ENCODE measurements at places on chromosomes 7 and 10. TPM values are rescaled to one million over a fixed set of nuclear protein-coding genes. Genes with fewer than 3 reads are reported as not detected.

The SNCG gene
- 7.2 TPM for total RNA-seq

- no peak overlapping the region for H3K4me3 ChIP-seq
- no peak for DNase-seq
- no peaks in the 10 kb centered on the region for H3K27me3 ChIP-seq
- H3K36me3 ChIP-seq, result no peaks in the 10 kb centered on the region
Observed at GRCh38 chr10:24882047-24882698, 70.2 kb downstream of the PRTFDC1 start.

DNA sequence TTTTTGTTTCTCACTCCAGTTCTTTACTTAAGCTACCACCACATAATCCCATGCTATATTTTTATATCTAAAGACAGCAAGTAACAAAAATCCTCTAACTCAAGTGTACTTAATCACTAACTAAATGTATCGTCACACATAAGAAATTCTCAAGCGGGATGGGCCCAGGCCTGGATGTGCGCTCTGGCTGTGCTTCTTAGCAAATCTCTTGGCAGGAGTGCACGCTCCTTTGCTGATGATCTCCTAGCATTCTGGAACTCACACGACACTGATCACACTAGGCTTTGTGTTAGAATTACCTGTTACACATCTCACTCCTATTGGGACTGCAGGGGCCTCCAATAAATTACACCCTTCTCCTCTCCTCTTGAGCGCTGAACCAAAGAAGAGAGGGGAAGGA is 46.7 kb upstream of the CALD1 start:
- peaks cover 39% of the 10 kb centered on the region for H3K27me3 ChIP-seq
- H3K4me3 ChIP-seq, result no peak overlapping the region
- H3K36me3 ChIP-seq, result no peaks in the 10 kb centered on the region
- DNase-seq, result no peak
- H3K4me1 ChIP-seq, result no peaks in the 10 kb centered on the region
- H3K27ac ChIP-seq, result no peak overlapping the region

DNA sequence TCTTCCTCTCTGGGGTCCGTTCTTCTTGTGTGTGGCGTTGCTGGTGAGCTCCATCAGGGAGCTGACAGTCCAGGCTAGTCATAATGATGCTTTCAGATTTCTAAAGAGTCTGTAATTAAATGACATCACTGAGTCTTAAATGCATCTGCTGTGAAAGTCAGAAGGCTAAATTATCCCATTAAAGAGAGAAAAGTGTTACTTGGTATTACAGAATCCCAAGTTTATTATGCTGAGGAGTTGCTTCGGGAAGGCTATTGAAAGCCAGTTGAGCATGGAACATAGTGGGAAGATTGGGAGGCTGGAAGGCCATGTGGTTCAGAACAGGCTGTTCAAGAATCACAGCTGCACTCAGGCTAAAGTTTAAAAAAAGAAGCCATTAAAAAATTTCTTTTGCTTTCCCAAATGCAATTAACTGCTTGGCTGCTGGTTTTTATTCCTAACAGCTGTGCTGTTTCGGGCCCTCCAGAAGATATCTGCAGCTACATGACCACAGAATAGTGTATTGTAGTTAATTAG is 342.6 kb upstream of the LRGUK start:
- no peaks in the 10 kb centered on the region for H3K4me1 ChIP-seq
- no peaks in the 10 kb centered on the region for H3K36me3 ChIP-seq
- no peaks in the 10 kb centered on the region for H3K27me3 ChIP-seq
- DNase-seq, result no peak
- no peak overlapping the region for H3K27ac ChIP-seq

DNA sequence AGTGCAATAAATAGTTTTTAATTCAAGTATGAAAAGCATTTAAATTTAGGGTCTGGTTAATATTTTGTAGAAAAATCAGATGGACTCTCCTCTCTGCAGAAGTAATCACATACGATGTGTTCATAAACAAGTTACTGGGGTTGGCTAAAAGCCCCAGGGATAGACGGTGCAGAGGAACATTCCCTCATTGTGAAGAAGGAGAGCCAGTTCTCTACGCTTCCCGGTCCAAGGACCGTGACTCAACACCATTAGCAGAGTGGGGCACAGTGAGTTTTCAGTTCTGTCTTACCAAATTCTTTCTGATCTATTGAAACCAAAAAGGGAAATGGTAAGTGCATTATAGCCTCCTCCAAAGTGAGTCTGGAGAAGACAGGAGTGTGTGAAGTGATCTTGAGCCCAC is 327.8 kb downstream of the WDR37 start:
- no peak overlapping the region for H3K4me3 ChIP-seq
- H3K4me1 ChIP-seq, result no peaks in the 10 kb centered on the region
- no peak for DNase-seq

GRCh38 chr7:28062197-28062991 is 118.2 kb downstream of the JAZF1 start:
- peak overlapping the region; percentile 15 for H3K27ac ChIP-seq
- peak overlapping the region; percentile 15 for H3K4me3 ChIP-seq
- H3K27me3 ChIP-seq, result no peaks in the 10 kb centered on the region
- peak; percentile 91 for DNase-seq

DNA sequence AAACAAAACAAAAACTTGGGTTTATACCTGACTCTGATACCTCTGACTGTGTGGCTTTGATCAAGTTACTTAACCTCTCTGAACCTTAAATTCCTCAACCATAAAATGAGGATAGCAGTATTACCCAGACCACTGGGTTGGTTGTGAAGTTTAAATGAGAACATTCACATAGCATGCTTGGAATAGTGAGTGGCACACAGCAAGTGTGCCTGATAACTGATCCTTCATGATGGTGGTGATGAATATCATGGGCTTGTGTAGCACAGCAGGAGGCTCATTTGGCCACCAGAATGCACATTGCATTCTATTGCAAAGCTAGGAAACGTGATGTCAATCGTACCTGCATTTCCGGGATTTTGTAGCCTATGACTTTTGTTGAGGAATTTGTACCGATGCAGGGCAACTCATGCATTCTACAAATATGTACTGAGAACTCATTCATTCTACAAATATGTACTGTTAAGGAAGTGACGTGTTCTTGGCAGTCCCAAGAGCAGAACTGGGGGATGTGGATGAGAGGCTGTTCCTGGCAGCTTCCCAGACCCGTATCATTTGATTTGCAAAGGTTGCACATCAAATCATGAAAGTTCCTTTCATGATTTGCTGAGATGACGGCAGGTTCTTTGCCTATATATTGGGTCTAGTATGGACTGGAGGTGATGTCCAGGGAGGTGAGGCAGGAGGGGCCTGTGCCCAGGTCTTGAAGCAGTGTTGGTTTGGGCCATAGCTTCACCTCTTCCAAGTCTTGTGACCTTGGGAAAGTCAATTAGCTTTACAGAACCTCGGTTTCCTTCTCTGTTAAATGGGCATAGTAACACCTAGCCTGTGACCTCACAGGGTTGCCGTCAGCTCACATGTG is 94.6 kb upstream of the SMNDC1 start:
- peak; percentile 68 for DNase-seq
- peak overlapping the region; percentile 60 for H3K4me3 ChIP-seq
- H3K4me1 ChIP-seq, result peaks cover 50% of the 10 kb centered on the region
- H3K36me3 ChIP-seq, result peaks cover 33% of the 10 kb centered on the region
- H3K27me3 ChIP-seq, result no peaks in the 10 kb centered on the region

GRCh38 chr7:32905175-32905662 is 13.7 kb upstream of the KBTBD2 start:
- peaks cover 14% of the 10 kb centered on the region for H3K36me3 ChIP-seq
- H3K4me1 ChIP-seq, result no peaks in the 10 kb centered on the region
- peak overlapping the region; percentile 75 for H3K27ac ChIP-seq
- peak overlapping the region; percentile 76 for H3K4me3 ChIP-seq
- DNase-seq, result peak; percentile 83
- H3K27me3 ChIP-seq, result no peaks in the 10 kb centered on the region

GRCh38 chr10:132397036-132397541 is at the start of gene PWWP2B:
PWWP2B (plus strand) TSS chr10:132397200; CDS start chr10:132397227, 27 bp downstream.
- H3K36me3 ChIP-seq, result peaks cover 10% of the 10 kb centered on the region
- H3K27me3 ChIP-seq, result no peaks in the 10 kb centered on the region
- H3K4me1 ChIP-seq, result no peaks in the 10 kb centered on the region
- peak within 1 kb of the TSS; percentile 63 for H3K27ac ChIP-seq
- peak within 1 kb of the TSS; percentile 77 for H3K4me3 ChIP-seq

GRCh38 chr10:27908231-27908630 is 90.6 kb downstream of the ODAD2 start:
- H3K36me3 ChIP-seq, result no peaks in the 10 kb centered on the region
- no peaks in the 10 kb centered on the region for H3K27me3 ChIP-seq
- no peak for DNase-seq
- no peak overlapping the region for H3K27ac ChIP-seq
- H3K4me3 ChIP-seq, result no peak overlapping the region

DNA sequence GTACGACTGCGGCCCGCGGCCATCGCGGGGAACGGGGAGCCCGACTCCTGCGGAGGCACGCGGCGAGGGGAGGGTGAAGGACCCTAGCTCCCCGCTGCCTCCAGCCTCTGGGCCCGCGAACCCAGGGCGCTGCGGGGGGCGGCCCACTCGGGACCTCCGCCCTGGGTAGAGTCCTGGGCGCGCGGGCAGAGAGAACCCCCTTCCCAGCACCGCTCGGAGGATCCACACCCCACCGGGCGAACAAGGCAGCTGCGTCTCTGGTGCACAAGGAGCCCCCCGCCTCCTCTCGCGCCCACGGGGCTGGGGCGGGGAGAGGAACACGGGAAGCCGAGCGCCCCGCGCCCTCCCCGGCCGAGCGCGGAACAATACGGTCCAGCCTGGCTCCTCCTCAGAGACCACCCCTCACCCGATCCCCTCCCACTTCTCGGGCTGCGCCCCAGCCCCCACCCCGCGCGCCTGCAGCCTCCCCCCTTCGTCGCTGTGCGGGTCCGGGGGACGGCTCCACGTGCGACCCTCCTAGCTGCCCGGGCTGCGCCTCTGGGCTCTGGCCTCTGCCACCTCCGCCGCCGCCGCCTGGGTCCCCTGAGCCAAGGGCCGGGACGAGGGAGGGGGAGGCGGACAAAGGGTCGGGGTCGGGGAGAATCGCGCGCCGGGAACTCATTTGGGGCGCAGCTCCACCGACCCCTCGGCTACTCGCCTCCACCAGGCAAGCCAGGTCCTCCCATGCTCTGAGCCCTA is at the start of gene WDR86:
Gene WDR86 (minus strand): TSS at position 372 of the 738 bp plus-strand sequence. CDS start 449 bp downstream, outside the sequence.
- H3K36me3 ChIP-seq, result peaks cover 5% of the 10 kb centered on the region
- peaks cover 59% of the 10 kb centered on the region for H3K27me3 ChIP-seq
- peak within 1 kb of the TSS; percentile 55 for H3K4me3 ChIP-seq
- H3K27ac ChIP-seq, result peak within 1 kb of the TSS; percentile 67

- H3K4me1 ChIP-seq, result no peaks in the 10 kb centered on the region
- no peak overlapping the region for H3K4me3 ChIP-seq
- H3K27me3 ChIP-seq, result no peaks in the 10 kb centered on the region
- no peak overlapping the region for H3K27ac ChIP-seq
- DNase-seq, result no peak
- H3K36me3 ChIP-seq, result no peaks in the 10 kb centered on the region
Observed at GRCh38 chr7:111274857-111275256, 183.9 kb downstream of the LRRN3 start.

- no peaks in the 10 kb centered on the region for H3K4me1 ChIP-seq
- no peaks in the 10 kb centered on the region for H3K36me3 ChIP-seq
- no peak overlapping the region for H3K4me3 ChIP-seq
- H3K27ac ChIP-seq, result no peak overlapping the region
- H3K27me3 ChIP-seq, result peaks cover 59% of the 10 kb centered on the region
Observed at GRCh38 chr10:113528876-113529275, 24.0 kb upstream of the HABP2 start.

DNA sequence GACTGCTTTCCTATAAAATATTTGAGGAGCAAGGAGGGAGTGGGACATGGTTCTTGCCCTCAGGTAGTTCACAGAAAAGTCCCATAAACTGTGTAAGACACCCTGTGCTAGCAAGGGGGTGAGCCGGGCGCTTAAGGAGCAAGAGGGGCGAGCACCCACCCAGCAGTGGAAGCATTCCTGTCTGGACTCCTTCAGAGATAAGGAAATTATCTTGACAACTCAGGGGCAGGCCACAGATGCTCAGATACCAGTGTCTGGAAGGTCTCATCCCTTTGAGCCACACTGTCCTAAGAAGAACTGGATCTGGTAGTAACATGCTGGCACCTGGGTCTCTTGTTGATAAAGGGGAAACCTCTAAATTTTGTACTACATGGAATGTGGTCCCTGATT is 54.1 kb downstream of the DAGLB start:
- DNase-seq, result no peak
- H3K4me1 ChIP-seq, result peaks cover 78% of the 10 kb centered on the region
- no peaks in the 10 kb centered on the region for H3K27me3 ChIP-seq
- peaks cover 96% of the 10 kb centered on the region for H3K36me3 ChIP-seq
- H3K4me3 ChIP-seq, result peak overlapping the region; percentile 62
- H3K27ac ChIP-seq, result peak overlapping the region; percentile 89

DNA sequence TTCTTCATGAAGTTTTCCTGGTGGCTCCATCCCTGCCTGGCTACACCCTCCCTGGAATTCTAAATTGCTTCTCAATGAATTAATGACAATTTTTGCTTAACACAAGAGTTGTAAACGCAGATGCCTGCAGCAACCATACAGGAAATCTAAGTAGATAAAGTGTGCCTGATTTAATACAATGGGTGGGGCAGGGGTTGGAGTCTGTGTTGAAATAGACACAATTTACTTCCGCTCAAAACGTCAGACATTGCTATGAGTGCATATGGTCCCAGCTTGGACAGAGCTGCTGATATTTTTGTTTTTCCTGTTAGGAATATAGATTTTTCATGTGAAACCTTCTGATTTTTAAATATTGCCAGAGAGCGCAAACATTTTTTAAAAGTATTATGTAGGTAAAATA is 1235.0 kb upstream of the SORCS1 start:
- H3K36me3 ChIP-seq, result no peaks in the 10 kb centered on the region
- no peak overlapping the region for H3K4me3 ChIP-seq
- H3K27ac ChIP-seq, result no peak overlapping the region

Data from Calu3 (cell line).